Mesenchymal stem cell (in vitro differentiated cells and primary cell): ENCODE measurements at places on chromosomes 12 and 14.

GRCh38 chr14:54652188-54652587, 85.3 kb downstream of the SAMD4A start:
- peak; percentile 100 for DNase-seq

GRCh38 chr14:69373104-69373503, 25.0 kb downstream of the ERH start:
- no peak for DNase-seq

DNA sequence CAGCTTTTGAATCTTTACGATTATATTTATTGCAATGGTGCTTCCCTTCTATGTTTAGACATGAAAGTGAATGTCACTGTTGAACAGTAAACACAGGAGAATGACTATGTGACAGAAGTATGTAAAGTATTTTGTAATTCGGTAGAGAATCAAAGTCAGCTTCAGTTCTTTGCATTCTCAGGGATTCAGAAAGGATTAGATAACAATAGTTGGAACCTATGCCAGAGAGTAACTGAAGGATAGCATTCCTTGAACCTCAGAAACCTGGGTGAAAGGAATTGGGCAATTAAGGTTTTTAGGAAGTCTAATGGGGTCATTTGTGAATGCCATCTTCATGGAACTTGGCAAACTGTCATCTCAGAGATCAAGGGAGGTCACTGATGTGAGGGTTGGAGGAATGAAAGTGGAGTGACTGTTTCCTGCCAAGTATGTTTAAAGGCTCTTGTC, 305.3 kb upstream of the DDHD1 start:
- peak; percentile 62 for DNase-seq

DNA sequence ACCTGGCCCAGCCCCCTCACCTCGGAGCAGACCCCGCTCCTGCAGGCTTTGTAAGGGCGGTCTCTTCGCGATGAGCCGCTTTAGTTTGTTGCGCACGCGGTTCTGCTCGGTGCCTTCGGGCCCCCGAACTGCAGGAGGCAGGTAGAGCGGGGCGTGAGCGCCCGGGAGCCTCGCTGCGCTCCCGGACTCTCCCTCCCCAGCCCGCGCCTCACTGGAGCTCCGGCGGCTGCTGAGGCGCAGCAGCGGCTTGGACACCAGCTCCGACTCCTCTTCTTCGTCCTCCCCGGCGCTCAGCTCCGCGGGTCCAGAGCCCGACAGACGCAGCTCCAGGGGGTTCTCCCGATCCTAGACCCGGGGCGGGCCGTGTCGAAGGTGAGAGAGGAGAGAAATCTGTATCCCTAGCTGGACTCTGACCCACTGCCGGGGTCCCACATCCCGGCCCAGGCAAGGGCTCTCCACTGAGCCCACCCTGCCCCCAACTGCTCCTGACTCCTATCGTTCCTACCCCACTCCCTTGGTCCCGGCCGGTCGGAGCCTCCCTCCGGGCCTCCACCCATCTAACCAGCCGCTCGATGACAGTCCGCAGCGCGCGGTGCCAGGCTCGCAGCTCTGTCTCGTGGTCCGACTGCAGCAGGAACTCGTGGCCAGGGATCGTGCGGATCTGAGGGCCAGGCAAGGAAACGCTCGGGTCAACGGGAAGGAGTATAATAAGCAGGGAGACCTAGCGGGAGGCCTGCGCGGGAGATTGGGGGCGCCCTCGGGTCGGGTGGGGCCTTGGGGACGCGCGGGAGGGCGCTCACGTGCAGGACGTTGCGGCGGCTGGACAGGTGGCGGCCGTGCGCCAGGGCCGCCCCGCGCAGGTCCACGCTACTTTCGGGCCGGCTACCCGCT, 4.2 kb downstream of the ARHGAP9 start:
- peak; percentile 51 for DNase-seq

DNA sequence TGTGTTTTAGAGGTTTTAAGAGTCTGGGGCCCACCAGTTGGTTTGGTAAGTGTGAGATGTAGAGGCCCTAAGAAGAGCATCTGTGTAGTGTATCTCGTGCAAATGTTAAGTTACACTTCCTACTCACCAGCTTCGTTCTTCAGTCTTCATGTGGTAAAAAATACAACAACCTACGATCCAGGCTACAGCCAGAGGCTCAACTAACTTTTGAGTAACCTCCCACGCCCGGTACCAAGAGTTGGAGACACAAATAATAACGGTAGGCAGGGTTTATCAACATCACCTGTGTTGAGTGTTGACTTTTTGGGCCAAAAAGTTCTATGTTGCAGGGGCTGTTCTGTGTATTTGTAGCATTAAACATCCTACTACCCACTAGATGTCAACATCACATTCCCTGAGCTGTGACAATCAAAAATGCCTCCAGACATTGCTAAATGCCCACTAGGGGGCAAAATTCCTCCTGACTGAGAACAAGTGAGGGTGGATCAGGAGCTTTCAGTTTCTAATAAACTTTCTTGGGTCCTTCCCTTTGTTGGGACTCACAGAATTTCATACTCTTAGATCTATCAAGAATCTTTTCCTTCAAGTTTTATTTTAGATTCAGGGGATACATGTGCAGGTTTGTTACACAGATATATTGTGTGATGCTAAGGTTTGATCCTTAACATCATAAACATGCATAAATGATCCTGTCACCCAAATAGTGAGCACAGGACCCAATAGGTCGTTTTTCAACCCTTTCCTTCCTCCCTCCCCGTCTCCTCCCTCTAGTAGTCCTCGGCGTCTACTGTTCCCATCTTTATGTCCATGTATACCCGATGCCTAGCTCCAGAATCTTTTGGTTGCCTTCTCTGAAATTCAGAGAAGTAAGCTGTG, 94.7 kb downstream of the SLC2A13 start:
- peak; percentile 85 for DNase-seq

- no peak for DNase-seq
These were observed 38.5 kb downstream of the CCDC92 start for GRCh38 chr12:123934016-123934620.

DNA sequence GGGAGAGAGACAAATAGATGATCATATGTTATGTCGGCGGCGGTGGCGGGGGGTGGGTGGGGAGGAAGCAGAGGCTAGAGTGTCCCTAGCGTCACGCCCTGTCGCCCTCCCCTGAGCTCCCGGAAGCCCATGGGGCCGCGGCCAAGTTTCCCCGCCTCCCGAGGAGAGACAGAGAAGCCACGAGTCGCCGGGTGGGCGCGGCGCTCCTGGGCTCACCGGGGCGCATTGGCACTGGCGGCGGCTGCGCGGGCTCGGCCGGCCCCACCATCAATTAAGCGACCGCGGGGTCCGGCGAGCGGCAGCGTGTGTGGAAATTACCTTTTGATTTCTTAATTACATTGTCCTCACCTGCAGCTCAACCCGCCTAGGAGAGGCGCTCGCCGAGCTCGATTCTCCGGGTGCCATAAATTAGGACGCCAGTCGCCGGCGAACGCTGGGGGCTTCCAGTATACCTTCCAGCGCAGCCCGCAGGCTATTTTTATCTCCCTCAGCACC, 119.9 kb upstream of the LHX5 start:
- DNase-seq: no peak

DNA sequence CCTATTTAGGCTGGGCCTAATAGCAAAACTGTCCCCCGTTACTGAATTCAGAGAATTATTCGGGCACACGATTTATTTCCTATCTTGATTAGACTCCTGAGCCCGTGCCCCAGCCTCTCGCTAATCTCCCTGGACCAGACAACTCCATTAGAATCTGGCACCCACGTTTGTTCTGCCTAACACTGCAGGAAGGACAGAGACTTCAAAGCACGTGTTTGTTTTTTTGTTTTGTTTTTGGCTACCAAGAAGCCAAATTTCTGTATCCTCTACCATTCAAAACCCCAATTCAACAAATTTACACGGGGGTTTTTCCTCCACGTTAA, 4.8 kb downstream of the USP44 start:
- no peak for DNase-seq
